ENCODE measurements at places on chromosomes 7 and 10.
A peak's percentile ranks its signal among the peaks of the same experiment; 100 is the strongest.

- no peak for DNase-seq
Observed at GRCh38 chr7:156074982-156075615, 262.8 kb upstream of the SHH start.

- DNase-seq, result no peak
Observed at GRCh38 chr7:17207220-17207619, 91.2 kb upstream of the AHR start.

GRCh38 chr10:132634947-132635271 lies 97.3 kb downstream of the INPP5A start:
- no peak for DNase-seq

GRCh38 chr7:18570441-18570840 lies 74.9 kb downstream of the HDAC9 start:
- no peak for DNase-seq

GRCh38 chr7:43761938-43762692 lies 3.6 kb downstream of the BLVRA start:
- no peak for DNase-seq

GRCh38 chr7:124020060-124020459 lies 12.8 kb downstream of the TMEM229A start:
- no peak for DNase-seq

- peak; percentile 10 for DNase-seq
Observed at GRCh38 chr7:39016609-39017008, 38.9 kb downstream of the POU6F2 start.
